ENCODE measurements at places on chromosomes 7 and 10.

DNA sequence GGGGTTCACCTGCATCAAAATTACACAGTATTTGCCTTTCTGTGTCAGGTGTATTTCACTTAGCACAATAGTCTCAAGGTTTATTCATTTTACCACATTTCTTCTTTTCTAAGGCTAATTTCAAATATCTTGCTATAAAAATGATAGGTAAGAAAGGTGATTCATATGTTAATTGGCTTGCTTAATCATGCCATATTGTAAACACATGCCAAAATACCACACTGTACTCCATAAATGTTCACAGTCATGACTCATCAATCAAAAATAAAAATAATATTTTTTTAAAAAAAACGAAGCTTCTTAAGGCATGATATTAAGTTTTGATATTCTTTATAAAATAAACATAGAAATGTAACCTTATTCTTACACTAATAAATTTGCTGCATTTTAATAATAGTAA, 947.1 kb downstream of the GRM8 start:
- no peak for DNase-seq

DNA sequence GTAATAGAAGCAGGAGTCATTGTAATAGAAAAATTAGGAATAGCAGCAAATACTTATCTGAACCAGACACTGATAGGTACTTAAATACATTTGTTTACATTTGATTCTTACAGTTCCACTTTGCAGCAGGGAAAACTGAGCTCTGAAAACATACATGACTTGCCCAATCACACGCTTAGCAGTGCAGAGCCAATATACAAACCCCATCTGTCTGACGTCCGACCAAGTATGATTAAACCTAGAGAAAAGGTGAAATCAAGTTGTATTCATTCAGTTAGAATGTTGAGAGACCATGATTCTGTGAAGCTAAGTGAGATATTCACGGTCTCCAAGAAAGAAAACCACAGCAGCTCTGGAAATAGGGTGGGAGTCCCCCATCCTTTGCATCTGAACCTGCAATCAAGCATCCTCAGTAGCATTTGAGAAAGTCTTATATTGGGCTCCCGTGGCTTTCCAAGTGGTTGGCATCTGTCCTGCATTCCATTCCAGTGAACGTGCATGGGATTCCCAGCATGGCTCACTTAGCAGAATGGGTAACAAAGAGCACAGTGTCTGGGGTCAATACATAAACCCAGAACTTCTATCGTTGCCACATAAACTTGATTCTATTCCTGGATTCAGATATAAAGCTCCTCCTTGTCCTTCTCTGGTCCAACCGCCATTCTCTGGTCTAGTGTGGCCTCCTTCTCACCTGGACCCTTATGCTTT, 148.7 kb upstream of the RSU1 start:
- no peak for DNase-seq

- no peak for DNase-seq
These were observed 44.2 kb downstream of the LRMDA start for GRCh38 chr10:75475460-75476182.

- no peak for DNase-seq
These were observed 17.0 kb downstream of the CLIP2 start for GRCh38 chr7:74306004-74306729.

- no peak for DNase-seq
These were observed 32.6 kb upstream of the HERPUD2 start for GRCh38 chr7:35727571-35727970.

GRCh38 chr7:81321949-81322348, 403.1 kb upstream of the SEMA3C start:
- no peak for DNase-seq

DNA sequence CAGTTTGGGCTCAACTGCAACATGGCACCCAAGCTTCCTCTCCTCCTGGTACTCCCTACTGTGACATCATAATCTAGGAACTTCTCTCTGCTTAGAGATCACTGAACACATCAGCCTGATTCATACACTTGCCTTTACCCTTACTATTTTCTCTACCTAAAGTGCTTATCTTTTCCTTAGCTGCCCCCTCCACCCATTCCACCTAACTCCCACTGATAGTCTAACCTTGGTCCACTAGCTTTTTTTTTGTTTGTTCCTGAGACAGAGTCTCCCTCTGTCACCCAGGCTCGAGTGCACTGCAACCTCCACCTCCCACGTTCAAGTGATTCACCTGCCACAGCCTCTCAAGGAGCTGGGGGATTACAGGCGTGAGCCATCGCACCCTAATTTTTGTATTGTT, 15.9 kb downstream of the CUL2 start:
- DNase-seq: no peak

DNA sequence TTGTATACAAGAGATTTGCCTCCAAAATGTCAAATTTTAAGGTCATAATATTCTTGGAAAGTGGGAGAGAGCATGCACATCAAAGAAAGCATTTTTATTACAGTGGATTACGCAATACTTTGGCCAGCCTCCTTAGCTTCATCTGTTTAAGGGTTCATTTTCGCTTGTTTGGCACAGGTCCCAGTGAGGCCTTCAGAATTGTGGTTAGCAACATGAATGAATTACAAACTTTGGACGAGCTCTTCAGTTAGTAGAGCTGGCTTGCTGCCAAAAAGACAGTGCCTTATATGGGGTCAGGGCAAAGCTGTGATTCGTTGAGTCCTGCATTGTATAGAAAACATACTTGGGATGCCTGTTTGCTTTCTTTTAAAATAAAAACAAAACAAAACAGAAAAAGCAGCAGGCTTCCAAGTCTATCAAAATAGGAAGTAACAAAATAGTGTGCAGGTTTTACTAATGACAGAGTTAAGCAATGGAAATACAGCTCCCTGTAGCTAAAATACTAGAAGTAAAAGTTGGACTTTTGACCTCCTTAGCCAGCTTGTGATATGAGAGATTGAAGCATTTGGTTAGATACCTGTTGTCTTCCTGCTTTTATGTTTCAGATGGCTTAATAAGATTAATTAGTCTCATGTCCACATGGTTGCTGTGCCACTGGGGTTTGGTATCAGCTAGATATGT, 190.8 kb downstream of the MLLT10 start:
- DNase-seq: peak; percentile 50

DNA sequence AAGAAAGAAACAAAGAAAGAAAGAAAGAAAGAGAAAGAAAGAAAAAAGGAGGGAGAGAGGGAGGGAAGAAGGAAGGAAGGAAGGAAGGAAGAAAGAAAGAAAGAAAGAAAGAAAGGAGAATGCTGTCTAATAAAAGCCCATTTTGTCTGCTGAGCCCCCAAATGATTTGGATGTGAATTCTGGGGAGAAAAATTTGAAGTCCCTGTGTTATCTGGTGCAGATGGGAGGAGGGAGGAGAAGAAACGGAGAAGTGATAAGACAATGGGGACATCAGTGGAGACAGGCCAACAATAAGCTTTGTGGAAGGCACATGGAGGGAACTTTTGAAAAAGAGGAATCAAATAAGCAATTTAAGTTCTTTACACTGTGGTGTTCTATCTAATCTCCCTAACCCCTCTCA, 24.6 kb upstream of the TMEM273 start:
- DNase-seq: no peak

- DNase-seq: no peak
These were observed 146.6 kb upstream of the RNF32 start for GRCh38 chr7:156493942-156494341.

- no peak for DNase-seq
These were observed 77.9 kb downstream of the CCNY start for GRCh38 chr10:35413985-35414861.

- no peak for DNase-seq
These were observed 36.9 kb upstream of the FAM20C start for GRCh38 chr7:155469-155900.

GRCh38 chr7:57203161-57203791, 71.0 kb upstream of the ZNF479 start:
- DNase-seq: no peak

GRCh38 chr7:68411742-68412141, 1186.5 kb upstream of the AUTS2 start:
- no peak for DNase-seq

- DNase-seq: no peak
These were observed 243.2 kb upstream of the TMEM229A start for GRCh38 chr7:124276005-124276622.

GRCh38 chr7:6032167-6032566, 991 bp downstream of the ANKRD61 start:
- DNase-seq: no peak

DNA sequence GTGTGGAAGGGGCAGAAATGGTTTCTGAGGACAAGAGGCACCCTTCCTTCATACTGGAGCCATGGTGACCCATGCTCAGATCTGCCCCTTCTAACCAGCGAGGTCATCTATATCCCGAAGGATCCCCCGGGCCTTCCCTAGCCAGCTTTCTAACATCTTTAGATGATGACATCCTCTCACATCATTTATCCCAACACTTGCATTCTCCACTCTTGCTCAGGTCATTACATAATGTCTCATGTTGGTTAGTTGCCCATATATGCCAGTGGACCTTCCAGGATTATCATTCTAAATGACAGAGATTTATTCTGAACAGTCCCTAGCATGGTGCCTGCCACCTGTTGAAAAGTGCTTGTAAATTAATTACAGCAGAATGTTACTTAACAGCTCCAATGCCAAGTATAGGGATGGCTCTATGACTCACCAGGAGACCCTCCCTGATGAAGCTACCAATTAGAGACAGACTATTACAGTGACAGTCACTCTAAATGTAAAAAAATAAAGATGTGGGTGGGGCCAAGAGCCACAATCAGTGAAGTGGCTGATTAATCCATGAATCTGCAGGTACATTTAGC, 22.6 kb upstream of the ABLIM1 start:
- no peak for DNase-seq

DNA sequence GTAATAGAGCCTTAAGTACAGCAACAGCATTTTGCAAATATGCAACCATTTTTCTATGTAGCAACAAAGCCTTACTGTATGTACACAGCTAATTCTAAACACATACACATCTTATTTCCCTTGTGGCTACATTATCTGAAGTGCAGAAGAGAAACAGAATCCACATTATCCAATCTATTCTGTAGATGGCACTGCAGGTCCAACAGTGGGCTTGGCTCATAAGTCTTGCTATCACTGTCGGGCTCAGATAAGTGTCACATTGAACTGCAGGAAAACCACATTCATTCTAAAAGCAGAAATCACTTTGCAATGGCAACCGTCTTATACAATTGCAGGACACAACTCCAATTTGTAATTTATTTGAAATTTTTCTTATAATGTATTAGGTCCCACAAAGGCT, 109.8 kb upstream of the NOBOX start:
- no peak for DNase-seq

GRCh38 chr7:100860702-100861615, 6.2 kb upstream of the TRIP6 start:
- no peak for DNase-seq

Data from GM12864 (cell line).